ENCODE measurements at places on chromosomes 2 and 18.

GRCh38 chr18:73462092-73462491, 594.3 kb upstream of the NETO1 start:
- no peak for DNase-seq

- no peak for DNase-seq
Measured at GRCh38 chr18:43789234-43790000, 512.1 kb upstream of the SYT4 start.

DNA sequence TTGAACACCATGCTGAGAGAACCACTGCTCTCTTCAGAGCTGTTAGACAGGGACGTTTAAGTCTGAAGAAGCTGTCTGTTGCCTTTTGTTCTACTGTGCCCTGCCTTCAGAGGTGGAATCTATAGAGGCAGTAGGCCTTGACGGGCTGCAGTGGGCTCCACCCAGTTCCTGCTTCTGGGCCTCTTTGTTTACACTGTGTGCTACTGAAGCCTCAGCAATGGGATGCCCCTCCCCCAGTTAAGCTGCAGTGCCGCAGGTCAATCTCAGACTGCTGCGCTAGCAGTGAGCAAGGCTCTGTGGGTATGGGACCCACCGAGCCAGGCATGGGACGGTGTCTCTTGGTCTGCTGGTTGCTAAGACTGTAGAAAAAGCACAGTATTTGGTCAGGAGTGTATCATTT, 162.3 kb upstream of the NXPH2 start:
- DNase-seq, result no peak

DNA sequence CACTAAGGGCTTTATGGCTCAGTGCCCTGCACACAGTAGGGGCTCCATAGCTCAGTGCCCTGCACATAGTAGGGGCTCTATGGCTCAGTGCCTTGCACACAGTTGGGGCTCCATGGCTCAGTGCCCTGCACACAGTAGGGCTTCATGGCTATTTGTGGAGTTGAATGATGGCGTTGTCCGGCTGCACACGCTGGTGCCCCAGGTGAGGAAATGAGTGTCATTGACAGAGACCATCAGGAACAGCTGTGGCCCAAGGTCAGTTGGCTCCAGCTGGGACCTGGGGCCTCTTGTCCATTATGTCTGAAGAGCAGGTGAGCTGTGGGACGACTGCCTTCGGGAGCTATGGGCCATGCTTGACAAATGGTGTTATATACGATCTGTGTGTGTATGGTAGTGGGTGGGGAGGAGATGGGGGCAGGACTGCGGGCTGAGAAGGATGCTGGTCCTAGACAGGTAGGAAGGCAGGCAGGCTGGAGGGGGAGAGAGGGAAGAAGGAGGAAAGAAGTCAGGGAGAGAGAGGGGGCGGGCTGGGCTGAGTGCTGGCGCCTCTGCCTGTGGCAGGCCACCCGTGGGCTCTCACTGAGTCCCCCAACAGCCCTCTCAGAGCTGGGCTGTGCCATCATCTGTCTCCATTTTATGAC, 130.6 kb downstream of the CLIP4 start:
- DNase-seq, result no peak

GRCh38 chr2:241701399-241702154, at the start of gene ING5:
TSS of gene ING5 (plus strand) at chr2:241702039. CDS start at chr2:241702066, 27 bp downstream.
- peak; percentile 97 for DNase-seq

- no peak for DNase-seq
Measured at GRCh38 chr2:123853161-123853560, 171.9 kb upstream of the CNTNAP5 start.

DNA sequence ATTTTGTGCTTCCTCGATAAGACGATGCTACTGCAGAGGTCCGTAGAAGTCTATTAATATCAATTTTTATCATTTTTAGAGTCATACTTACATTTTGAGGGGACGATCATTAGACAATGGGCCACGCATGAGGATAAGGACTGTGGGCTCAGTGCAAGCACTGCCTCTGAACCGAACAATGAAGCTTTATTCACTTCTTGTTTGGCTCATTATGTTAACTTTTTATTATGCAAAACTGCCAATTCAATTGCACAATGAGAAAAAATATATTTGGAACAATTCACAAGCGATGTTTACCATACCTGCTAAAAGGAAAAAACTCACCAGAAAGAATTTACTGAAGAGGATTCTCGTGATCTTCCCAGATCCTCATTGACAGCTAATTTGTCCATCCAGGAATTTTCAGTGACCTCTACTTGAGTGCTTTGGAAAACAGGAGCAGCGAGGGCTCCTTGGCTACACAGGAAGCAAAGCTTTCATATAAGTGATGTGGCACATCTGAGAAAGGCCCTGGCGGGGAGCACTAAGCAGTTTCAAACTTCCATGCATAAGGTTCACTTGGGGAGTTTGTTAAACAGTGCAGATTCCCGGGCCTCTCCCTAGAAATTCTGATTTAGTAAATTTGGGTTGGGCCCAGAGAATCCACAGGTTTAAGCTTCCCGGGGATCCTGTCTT, 13.3 kb upstream of the CAPN13 start:
- no peak for DNase-seq

DNA sequence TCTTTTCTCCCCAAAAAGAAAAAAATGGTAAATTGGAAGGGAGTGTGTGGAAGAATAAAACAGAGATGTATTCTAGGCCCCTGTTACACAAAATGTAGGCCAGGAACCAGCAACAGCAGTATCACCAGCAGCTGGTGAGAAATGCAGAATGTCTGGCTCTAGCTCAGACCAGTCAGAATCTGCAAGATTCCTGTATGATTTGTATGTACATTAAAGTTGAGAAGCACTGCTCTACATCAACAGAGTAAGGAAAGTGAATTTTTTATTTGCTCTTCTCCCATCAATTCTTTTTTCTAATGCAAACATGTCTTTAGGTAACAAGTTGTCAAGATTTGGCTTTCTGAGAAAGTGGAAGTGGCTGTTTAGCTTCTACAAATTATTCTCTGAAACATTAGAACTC, 235.4 kb upstream of the FANCL start:
- DNase-seq, result no peak

DNA sequence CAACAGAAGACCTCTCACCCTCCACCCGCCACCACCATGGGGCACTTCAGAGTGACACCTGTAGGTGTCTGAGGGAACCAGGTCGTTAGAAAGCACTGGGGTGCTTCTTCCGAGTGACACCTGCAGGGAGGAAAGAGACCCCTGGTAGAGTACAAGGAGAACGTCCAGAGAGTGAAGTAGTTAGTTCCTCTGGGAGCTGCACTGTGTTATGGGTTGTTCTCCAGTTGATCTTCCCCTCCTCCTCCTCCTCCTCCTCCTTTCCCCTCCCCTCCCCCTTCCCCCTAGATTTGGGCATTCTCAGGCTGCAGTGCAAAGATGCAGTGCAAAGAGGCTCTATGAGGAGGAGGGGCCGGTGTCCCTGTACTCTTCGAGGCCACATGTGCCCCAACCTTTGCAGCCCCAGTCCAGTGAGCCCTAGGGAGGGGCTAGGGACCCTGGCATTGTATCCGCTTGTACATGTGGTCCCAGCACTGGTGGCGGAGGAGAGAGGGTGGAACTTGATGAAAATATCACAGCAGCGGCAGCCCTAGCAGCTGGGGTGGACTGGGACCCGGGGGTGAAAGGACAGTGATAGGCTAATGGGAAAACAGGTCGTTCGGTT, 850 bp downstream of the DNAJB2 start:
- no peak for DNase-seq

GRCh38 chr2:18373664-18374063, 186.8 kb downstream of the RDH14 start:
- no peak for DNase-seq

- DNase-seq, result no peak
Measured at GRCh38 chr2:37720533-37721200, 49.2 kb upstream of the CDC42EP3 start.

GRCh38 chr18:55289775-55290174, 298.2 kb downstream of the TCF4 start:
- DNase-seq, result no peak

GRCh38 chr18:31736630-31737029, 24.1 kb downstream of the SLC25A52 start:
- DNase-seq, result no peak

- DNase-seq, result no peak
Measured at GRCh38 chr2:61705625-61706024, 148.2 kb downstream of the FAM161A start.

DNA sequence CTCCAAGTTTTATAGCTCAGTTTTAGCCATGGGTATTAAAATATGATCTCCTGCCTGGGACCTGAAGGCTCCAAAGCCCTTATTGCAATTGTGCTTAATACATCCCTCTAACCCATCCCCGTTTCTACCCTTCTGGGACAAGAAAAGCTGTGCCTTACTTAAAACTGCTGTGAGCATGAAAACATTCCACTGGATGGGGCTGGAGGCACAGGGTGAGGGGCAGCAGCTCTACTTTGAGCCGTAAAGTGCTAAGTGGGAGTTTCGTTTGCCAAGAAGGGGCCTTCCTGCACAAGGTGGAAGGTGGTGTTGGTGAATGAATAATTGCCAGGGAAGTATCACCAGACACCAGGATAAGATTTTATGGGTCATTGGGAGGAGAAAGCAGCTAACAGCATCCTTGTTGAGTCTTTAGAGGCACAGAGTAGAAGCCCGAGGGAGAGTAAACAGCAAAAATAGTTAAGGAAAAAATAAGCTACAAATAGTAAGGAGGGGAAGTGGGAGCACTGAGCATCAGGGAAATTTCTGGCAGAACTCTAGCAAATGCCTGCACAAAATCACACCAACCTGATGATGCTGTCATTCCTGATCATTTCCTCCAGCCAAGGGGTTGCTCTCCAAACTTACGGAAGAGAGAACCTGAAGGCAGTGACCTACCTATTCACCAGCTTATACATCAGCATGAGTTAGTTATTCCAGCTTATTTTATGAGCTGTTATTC, 218.4 kb downstream of the MREG start:
- no peak for DNase-seq

DNA sequence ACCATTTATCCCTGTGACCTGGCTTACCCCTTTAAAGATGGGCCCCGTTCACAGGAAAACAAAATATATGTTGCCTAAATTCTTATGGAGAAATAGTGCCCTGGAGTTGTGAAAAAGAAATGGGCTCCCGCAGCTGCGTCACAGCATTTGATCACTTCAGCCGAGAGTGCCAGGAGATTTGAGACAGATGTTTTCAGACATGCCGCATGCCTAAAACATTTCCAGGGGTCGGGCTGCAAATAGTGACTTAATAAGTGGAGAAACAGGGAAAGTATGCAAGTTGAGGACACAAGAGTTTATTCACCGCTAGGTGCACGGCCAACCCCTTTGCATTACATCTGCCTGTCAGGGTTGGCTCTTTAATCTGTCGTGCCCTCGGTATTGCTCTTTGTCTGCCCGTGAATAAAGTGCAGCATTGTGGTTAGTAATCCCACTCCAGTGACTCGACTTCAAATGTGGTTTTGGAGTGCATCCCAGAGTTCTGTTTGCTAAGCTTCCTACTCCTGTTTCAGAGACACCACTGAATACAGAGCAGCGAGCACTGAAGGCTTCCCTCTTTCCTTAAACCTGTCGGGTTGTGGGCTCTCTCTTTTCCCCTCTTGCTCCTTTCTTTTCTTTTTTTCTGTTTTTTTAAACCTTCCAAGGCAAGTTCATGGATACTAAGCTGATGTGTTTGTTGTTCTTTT, 187.5 kb downstream of the LTBP1 start:
- DNase-seq, result no peak

- DNase-seq, result no peak
Measured at GRCh38 chr18:34001376-34001775, 223.3 kb downstream of the NOL4 start.

GRCh38 chr18:56696966-56697365, 45.8 kb downstream of the WDR7 start:
- DNase-seq, result no peak

GRCh38 chr2:24652265-24653182, 140.7 kb downstream of the PTRHD1 start:
- DNase-seq, result no peak

DNA sequence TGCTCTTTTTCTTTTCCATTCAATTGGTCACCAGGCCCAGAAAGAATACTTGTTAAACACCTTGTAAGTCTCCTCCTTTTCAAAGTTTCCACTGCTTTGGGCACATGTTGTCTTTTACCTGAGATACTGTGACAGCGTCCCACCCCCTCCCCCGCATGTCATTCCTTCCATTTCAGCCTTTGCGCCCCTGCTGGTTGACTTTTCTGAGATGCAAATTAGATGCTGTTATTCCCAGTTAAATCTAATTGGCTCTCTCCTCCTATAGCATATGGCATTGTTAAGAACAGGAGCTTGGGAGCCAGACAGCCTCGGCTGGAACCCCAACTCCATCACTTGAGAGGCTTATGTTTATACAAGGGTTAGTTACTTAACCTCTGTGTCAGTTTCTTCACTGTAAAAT, 80.3 kb upstream of the GAREM1 start:
- no peak for DNase-seq

DNA sequence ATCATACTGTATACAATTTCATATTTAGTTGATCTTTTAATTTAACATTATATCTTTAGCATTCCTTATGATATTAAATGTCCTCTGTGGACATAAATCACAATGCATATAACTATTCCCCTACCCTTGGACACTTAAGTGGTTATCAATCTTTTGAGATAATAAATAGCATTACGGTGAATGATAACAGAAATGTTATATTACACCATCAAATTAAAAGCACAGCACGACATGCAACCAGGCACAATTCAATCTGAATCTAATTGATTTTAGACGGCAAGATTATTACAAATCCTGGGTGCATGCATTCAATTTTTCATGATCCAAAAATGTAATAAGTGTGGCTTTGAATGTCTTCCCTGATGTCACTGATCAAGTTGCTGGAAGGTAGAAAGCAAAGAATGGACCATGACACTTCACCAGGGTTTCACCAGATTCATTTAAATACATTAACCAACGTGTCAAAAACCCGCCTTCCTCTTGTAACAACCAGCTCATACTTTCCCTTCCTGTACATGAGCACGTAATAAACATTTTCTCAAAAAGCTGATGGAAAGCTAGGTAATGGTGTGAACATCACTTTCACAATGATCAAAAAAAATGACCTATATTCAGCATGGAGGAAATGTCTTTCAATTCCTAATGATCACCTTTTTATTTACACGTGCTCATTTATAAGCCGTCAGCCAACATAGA, 513.7 kb upstream of the ID2 start:
- no peak for DNase-seq

DNA sequence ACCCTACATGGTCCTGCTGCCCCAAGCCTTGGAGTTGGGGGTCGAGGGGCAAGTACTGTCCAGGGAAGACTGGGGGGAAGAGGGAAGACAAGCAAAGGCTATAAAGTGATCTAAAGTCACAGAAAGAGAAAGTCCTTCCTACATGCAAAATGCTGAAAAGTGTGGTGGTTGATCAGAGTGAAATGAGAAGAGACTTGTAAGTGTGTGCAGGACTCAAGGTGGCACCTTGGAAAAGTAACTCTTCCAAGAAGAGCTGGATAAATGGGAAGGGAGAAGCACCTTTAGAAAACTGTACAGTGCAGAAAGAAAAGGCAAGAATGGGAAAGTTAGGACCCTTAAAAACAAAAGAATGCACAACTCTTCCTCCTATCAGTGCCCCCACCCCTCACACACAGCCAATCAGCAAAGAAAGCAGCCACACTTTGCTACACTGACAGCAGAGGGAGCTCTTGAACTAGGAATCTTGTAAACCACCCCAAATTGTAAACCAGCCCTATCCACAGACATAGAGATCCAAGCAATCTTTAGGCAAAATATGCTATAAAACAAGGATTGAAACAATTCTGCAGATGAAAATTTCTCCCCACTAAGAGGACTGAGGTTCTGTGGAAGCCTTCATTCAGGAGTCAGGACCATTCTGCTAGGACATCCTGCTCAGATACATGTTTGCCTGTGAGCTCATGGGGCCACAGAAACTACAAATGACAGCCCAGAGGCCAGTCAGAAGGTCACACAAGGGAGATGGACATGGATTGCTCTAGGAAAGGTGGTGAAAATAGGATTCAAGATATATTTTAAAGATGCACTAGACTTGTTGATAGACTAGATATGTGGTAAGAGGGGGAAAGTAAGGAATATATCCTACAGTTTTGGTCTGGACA, 146.4 kb downstream of the FTCDNL1 start:
- no peak for DNase-seq
